ENCODE measurements at places on chromosomes 1 and 21. TPM values are rescaled to one million over a fixed set of nuclear protein-coding genes. Genes with fewer than 3 reads are reported as not detected.

The FMOD gene
- 0.12 TPM for total RNA-seq

The TFAP2E gene
- 0.70 TPM for total RNA-seq

The KCNN3 gene
- 0.02 TPM for total RNA-seq

The GNAT2 gene
- total RNA-seq: not detected

The LAD1 gene
- not detected for total RNA-seq

The BOLA1 gene
- 20.8 TPM for total RNA-seq

The CASZ1 gene
- 8.8 TPM for total RNA-seq

The HHAT gene
- 1.1 TPM for total RNA-seq

The HPDL gene
- 5.0 TPM for total RNA-seq

The FALEC gene
- total RNA-seq: not detected

The SLX9 gene
- total RNA-seq: 39.5 TPM

The NFIA gene
- 0.60 TPM for total RNA-seq

The ZBTB37 gene
- 11.0 TPM for total RNA-seq

The BCAN gene
- total RNA-seq: not detected

The HOOK1 gene
- 11.1 TPM for total RNA-seq

The KHDRBS1 gene
- 156 TPM for total RNA-seq

The WLS gene
- not detected for total RNA-seq

The AMY1C gene
- not detected for total RNA-seq

The NTNG1 gene
- total RNA-seq: not detected

The CENPL gene
- total RNA-seq: 22.4 TPM

The CELSR2 gene
- total RNA-seq: 5.0 TPM

The RUNX1 gene
- 39.0 TPM for total RNA-seq

The TSSK3 gene
- total RNA-seq: 1.1 TPM

The ATP6V0B gene
- 97.3 TPM for total RNA-seq

The CELA2A gene
- total RNA-seq: not detected

The BLACAT1 gene
- total RNA-seq: 0.34 TPM

The THEM5 gene
- not detected for total RNA-seq

The OXCT2 gene
- 0.17 TPM for total RNA-seq

The PPM1J gene
- not detected for total RNA-seq

The KRTAP13-2 gene
- total RNA-seq: not detected

The PAQR6 gene
- 5.0 TPM for total RNA-seq

The SMAP2 gene
- 129 TPM for total RNA-seq

The BTBD8 gene
- total RNA-seq: 2.4 TPM

The PLA2G4A gene
- total RNA-seq: not detected
